ENCODE measurements at places on chromosomes 16 and 17.

DNA sequence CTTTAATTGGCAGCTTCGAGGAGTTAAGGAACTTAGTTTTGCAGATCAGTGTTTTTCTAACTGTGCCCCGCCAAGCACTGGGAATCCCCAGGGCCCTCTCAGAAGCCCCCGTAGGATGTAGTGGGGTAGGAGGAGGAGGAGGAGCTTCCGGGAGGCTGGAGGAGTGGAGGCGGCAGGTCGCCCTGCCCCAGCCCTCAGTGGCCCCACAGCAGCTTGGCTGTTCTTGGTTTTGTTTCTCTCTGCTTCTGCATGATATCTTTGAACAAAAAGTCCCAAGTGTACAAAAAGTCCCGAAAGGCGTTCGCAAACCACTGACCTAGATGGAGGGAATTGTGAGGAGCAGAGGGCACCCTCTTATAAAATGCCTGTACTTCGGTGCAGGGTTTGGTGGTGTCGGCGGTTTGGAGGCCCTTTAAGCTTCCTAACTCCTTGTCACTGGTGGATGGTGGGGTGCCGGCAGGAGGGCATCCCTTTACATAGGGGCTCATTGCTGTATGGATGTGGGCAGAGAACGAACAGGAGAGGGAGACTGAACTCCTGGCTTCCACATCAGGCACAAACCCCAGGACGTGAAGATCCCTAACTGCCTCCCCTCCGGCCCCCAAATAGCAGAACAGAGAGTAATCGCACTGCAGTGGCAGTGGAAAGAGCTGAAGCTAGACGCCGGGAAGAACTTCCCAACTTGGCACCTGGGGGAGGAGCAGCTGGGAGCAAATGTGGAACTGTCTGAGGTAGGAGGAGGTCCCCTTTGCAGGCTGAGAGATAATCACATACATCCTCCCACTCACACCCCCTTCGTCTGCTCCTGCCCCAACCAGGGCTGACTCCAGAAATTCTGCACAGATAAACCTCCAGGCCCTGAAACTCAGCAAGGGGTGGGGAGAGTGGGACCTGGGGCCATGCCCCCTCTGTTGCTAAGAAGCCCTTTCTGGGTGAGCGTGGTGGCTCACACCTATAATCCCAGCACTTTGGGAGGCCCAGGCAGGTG lies 20.1 kb downstream of the EPOP start:
- DNase-seq = no peak

- DNase-seq = no peak
Measured at GRCh38 chr17:29068818-29069217, 25.9 kb downstream of the PIPOX start.

GRCh38 chr17:49455272-49455861 lies 39.7 kb upstream of the NGFR start:
- no peak for DNase-seq

- no peak for DNase-seq
Measured at GRCh38 chr17:534071-534691, 180.5 kb downstream of the VPS53 start.

DNA sequence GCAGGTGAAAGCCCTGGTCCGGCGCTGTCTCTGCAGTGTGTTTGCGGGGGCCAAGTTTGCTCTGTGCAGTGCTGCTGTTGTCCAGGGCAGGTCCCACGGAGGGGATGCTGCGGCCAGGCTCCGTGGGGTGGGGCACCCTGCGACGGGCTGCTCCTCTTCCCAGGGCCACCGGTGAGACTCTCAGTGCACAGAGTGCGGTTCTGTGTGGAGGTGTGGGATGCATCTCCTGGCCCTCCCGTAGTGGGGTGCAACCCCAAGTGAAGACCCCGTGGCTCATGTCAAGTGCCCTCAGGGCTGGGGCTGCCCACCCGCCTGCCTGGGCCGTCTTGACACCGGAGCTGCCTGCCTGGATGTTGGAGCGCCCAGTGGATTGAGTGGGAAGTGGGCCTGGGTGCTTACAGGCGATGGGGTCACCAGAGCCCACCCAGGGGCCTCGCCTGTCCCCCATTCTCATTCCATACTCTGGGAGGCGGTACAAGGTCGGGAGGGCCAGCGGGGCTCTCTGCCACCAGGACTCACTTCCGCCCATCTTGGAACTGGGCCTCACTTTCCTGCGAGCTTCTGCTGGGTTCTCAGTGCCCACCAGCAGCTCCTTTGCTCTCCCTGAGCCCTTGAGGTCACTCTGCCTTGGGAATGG lies 119.9 kb downstream of the BANP start:
- DNase-seq = no peak

DNA sequence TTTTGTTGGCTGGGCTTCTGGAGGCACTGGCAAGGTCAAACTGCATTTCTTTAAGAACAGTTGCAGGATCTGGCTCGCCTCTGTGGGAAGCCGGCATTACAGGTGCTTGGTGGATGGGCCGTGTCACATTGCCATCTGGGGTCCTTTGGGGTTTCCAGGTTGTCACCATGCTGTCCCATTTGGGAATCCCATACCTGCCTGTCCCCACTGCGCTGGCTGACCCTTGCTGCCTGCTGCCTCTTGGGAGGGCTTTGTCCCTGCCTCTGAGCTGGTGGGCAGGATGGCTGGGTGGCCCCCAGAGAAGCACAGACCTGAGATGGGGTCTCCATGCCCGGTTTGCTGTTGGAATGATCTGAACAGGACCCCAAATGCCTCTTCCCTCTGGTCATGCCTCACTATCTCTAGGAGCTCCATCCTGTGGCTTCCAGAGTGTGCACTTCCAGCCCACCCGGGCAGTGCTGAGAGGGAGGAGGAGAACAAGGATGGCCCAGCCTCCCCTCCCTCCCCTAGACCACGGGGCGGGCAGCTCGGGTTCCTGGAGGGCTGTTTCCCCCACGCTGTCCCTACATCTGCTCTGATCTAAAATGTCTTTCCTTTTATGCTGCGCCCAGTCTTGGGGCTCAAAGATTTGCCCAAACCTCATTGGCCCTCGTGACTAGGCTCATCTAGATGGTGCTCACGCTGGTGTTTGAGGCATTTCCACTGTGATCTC lies 28.0 kb downstream of the OR1D5 start:
- no peak for DNase-seq

DNA sequence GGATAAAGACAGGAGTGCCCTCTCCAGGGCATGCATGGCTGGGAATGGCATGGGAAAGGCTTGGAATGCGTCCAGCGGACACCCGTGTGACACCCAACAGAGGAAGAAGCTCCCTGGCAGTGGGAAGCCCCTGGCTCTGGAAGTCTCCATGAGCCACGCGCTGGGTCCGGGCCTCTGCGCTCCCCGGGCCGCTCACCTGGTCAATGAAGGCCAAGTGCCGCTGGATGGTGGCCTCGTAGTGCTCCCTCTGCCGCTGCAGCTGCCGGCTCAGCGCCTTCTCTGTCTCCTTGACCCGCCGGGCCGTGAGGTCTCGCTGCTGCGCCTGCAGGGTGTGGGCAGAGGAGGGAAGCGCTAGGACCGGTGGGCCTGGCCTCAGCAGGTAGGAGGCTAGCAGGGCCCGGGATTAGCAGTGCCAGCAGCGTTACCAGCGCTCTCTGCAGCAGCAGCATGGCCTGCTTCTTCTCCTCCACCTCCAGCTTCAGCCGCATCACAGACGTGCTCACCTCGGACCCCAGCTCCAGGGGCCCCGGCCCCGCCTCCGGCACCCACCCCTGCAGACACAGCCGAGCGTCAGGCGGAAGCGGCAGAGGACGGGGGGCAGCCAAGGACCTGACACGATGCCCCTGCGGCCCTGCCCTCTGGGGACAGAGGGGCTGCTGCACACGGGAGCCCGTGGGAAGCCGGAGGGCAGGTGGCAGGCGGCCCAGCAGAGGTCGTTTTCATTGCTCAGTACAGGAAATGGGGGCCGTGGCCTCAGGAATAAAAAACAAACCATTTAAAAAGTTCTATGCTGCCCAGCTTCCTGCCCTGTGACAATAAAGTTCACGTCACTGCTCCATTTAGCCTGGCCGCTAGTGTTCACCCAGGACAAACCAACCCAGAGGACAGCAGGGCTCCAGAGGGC lies 26.0 kb downstream of the CEP131 start:
- no peak for DNase-seq

- no peak for DNase-seq
Measured at GRCh38 chr17:40608061-40608581, 39.5 kb downstream of the SMARCE1 start.

Data from retinal pigment epithelial cell (primary cell).